ENCODE measurements at places on chromosomes 13 and 19.

GRCh38 chr13:112904436-112904960 lies 64.5 kb upstream of the MCF2L start:
- no peak for DNase-seq

DNA sequence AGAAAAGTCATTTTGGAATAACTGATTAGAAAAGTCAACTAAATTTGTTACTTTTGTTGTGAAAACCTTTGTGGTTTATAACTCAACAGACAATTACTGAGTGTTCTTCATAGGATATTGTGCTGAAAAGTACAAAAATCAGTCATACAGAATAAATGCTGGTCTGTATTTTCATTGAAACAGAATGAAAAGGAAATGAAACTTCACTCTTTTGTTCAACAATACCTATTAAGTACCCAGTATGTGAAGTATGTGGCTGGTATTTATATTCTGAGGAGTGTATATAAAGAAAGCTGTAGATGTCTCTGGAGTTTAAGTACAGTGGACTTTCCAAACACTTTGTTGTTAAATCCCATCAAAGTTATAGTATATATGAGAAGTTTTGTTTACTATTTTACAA lies 828.4 kb upstream of the ATXN8OS start:
- no peak for DNase-seq

DNA sequence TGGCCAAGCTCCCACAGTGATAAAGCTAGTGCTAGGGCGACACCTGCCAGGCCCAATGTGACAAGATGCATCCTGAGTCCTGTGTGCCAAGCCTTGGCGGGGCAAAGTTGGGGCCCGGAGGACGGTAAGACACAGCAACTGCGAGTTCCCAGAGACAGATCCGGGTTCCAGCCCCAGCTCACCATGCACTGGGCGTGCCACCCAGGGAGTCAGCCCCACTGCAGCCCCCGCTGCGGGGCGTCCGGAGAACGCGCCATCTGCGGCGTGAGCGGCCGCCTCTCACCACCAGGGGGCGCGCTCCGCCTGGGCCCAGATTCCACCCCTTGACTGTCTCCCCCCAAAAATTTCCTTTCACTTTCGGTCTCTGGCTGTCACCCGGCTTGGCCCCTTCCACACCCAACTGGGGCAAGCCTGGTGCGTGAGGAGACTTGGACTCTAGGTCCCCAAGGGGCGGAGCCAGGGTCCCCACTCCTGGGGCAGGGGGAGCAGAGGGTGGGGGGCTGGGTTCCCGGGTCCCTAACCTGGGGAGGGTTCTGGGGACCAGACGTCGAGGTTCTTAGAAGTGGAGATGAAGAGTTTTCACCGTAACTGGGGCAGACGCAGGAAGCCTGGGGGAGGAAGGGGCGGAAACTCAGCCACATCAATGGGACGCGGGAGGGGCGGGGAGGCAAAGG lies at the start of gene FLT3LG:
Gene FLT3LG (plus strand): TSS at position 348 of the 674 bp plus-strand sequence. CDS start 425 bp downstream, outside the sequence.
- peak; percentile 88 for DNase-seq

DNA sequence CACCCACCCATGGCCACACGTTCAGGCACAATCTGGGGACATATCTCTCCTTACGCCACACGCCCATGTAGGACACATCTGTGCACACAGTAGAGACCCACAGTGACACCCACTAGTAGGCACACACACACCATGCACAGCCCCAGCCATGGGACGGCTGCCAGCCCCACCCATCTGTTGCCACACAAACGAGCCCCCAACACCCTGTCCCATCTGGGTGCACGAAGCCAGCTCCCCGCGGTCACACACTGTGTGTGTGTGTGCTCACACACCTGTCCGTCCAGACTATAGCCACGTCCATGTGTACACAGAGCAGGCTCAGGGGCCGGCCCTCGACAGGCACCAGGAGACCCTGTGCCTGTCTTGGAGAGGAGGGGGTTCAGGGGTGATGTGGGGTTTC lies 10.6 kb downstream of the ERFL start:
- no peak for DNase-seq

DNA sequence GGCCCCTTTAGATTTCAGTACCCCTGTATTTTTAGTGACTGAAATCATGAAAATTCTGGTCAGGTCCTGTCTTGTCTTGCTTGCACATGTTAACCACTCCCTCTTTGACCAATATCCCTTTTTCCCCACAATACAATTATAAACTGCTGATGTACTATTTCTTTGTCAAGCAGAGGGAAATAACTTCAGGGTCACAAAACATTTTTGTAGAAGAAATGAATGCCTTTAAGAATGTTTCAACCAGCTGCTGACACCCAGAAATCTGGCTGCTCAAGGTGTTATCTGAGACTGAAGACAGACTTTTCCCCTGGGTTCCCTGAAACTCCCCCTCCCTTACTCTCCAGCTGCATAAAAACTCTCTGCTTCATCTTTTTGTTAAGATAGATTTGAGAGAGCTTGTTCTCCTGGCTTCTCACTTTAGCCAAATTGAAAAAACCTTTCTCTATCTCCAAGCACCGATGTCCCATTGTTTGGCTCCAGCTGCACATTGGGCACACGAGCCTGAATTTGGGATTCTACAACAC lies 18.4 kb upstream of the ACOD1 start:
- no peak for DNase-seq

GRCh38 chr13:41019578-41020347 lies 647 bp upstream of the ELF1 start:
- DNase-seq: no peak

GRCh38 chr13:26604784-26605545 lies 47.5 kb downstream of the WASF3 start:
- no peak for DNase-seq

- DNase-seq: no peak
These were observed 21.1 kb upstream of the FBXO27 start for GRCh38 chr19:39053276-39054090.

- no peak for DNase-seq
These were observed 14.2 kb upstream of the SLC15A1 start for GRCh38 chr13:98766697-98767096.

Data from stimulated activated CD8-positive, alpha-beta memory T cell treated with anti-CD3 and anti-CD28 coated beads, Interleukin-15, amount 100 ng/mL, for 4 hours (primary cell).